ENCODE measurements at places on chromosomes 11 and 22.

GRCh38 chr11:91813263-91813662, 411.4 kb upstream of the FAT3 start:
- DNase-seq: no peak

- no peak for DNase-seq
Measured at GRCh38 chr11:132264616-132265015, 894.2 kb downstream of the NTM start.

DNA sequence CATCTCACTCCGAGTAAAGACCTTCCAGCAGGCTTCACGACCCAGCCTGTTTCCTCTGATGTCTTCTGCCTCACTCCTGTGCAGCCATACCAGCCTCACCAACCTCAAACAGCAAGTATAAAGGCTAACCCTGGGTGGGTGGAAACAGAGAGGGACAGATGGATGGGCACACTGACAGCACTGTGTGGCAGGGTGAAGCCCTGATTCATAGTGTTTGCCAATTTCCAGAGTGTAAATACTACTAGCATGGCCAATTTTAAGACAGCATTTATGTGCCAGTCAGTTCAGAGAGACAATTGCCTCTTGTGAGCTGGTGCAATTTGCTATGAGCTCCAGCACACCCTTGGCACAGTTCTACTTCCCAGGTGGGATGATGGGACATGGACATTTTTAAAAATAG, 21.5 kb downstream of the TST start:
- no peak for DNase-seq

DNA sequence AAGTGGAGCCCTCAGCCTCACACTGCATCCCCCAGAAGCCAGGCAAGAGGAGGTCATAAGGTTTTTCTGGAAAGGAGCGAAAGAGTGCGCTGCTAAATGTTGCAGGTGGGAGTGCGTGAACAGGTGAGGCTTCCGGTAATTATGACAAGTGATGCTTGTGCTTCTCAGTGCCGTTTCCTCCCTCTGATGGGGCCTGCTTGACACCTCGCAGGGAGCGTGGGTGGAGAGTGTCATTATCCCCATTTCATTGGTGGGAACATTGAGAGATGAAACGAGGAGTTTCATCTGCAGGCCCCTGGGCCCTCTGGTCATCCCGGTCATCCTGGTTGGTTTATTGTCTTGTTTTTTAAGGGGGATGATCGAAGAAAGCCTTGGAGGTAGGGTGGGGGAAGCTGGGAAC, 57.5 kb downstream of the BCR start:
- no peak for DNase-seq

GRCh38 chr11:132055296-132055695, 684.9 kb downstream of the NTM start:
- no peak for DNase-seq

DNA sequence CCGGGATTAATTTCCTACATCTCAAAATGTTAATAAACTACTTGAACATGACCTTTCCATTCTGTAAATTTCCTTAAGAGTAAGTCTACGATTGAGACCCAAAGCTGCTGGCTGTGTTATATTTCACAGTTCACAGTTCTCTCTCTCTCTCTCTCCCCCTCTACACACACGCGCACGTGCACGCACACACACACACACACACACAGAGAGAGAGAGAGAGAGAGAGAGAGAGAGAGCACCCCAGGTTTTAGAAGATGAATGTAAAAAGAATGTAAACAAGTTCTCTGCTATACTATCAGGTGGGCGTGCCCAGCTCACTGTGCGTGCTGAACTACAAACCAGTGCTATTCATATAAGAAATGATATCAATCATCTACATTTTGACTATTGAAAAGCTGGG, 3.3 kb downstream of the BDNF start:
- DNase-seq: no peak

DNA sequence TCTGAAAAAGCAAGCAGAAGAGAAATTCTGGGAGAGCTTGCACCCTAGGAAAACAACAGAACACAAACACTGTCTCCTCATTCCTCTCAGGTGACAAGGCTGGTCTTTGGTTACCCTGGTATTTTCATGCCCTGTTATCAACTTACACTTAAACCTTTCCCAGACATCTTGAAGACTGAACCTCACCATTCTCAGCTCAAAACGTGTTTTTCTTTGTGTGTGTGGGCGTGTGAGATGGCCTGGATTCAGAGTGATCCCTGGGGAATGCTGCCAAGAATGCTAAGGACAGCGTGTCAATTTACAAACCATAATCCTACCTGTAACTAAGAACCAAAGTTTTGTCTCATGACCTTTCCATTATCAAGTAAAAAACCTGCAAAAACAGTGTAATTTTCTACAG, 33.3 kb downstream of the ELF5 start:
- no peak for DNase-seq

- no peak for DNase-seq
Measured at GRCh38 chr22:23219822-23220484, 39.6 kb downstream of the BCR start.

DNA sequence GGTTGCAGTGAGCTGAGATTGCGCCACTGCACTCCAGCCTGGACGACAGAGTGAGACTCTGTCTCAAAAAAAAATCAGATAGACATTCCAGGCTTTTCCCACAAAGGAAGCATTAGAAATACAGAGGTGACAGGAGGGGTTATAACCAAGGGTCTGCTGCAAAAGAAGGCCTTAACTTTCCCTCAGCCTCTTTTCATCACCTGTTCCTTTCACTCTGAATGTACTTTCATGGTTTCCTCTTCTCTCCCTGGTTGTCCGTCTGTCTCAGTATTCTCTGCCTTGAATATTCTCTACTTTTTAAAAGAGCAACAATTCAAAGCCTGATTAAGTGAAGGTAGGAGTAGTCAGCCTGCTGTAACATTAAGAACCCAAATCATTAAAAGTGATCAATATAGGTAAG, 50.2 kb downstream of the CELF1 start:
- DNase-seq: no peak

DNA sequence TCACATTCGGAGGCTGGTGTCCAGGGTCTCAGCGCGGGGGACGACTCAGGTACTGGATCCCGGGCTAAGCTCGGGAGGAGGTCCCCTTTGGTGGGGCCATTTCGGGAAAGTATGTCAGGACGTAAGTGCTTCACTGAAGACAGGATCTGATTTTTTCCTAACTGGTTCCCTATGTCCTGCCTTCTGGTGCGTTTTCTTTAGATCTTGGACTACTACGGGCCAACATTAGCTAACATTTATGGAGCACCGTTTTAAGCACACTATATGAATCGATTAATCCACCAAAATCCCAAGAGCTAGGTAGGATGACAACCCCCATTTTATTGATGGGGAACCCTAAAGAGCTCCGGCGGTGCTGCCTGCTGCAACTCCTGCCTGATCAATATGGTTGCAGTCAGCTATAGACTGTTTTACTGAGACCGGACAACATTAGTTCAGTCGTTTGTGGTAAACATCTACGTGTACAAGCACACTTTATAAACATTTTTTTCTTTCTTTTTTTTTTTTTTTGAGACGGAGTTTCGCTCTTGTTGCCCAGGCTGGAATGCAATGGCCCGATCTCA, 17.0 kb upstream of the WDR74 start:
- DNase-seq: no peak

DNA sequence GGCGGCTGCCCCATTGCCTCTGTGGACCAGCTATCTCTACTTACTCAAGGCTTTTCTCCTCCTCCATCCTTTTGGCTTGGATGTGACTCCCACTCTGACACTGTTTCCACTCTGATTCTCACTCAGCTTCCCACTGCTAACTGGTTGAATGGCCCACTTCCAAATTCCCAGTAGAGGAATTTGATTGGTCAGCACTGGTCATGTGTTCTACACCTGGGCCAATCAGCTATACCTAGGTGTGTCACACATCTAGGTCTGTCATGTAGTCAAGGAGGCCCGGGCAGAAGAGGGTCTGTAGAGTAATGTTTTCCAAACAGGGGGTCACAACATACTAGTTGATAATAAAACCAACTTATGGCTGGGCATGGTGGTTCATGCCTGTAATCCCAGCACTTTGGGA, 53.3 kb downstream of the TPBGL start:
- no peak for DNase-seq

DNA sequence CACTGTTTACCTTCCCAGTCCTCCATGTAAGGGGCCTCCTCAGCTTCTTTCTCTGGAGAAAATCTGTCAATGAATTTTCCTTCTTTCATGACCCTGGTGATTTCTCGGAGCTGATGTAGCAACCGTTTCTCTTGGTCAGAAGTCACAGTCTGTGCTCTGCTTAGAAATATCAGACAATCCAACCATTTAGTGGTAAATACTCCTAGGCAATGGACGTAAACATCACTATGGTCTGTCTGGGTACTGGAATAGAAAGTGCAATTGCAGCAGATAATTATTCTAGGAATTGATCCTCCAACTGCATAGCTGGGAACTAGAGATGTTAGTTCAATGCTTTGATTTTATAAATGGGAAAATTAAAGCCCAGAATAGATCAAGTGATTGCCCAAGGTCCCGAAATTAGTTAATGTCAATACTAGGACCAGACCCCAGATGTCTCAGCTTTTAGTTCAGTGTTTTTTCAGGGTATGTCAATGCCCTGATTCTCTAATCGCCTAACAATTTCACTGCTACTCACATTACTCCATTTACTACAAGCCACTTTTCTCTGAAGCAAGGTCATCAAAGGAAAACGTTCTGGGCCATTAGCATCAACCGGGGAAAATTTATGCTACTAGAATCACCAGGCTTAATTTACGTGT, 42.1 kb downstream of the RIC3 start:
- no peak for DNase-seq

DNA sequence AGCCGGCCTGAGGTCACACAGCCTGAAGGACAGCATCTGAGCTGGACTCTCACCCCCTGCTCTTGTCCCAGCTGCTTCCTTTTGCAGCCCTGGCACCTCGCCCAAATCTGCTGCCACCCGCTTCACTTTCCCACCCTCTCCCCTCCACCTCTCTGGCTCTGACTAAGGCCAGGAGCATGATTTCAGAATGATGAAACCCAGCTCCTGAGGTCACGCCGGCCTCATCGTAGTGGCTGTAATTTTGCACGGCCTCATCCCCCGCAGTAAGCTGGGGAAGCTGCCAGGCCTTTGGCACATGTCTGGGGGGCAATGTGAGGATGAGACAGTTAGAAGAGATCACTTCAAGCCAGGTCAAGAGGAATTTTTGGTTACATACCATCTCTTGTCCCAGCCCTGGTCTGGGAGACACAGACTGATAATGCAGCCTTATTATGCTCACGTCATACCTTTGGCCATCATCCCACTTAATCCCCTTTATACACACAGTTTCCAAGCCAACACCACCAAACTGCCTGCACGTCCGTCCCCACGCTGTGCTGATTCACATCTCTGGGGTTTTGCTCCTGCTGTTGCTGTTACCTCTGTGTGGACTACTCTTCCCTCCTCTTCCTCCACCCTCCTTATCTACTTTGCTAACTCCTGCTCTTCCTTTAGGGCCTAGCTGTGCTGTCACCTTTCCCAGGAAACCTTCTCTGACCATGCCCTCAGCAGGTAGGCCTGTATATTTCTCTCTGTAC, 58.1 kb downstream of the CHRDL2 start:
- DNase-seq: peak; percentile 4

DNA sequence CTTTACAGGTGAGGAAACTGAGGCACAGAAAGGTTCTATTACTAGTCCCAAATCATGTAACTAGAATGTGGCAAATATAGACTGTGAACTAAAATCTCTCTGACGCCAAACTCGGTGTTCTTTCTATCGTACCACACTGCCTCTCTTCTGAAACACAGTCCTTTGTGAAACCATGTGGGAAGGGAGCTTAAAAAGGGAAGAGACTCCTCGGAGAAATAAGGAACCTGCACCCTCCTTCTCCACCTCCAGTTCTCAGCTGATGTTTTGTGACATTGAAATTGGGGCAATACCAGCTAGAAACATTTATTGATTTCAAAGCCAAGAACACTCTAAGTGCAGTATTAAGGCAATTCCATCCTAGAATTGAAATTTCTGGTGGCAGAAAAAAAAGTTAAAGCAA, 76.4 kb upstream of the DRD2 start:
- no peak for DNase-seq

DNA sequence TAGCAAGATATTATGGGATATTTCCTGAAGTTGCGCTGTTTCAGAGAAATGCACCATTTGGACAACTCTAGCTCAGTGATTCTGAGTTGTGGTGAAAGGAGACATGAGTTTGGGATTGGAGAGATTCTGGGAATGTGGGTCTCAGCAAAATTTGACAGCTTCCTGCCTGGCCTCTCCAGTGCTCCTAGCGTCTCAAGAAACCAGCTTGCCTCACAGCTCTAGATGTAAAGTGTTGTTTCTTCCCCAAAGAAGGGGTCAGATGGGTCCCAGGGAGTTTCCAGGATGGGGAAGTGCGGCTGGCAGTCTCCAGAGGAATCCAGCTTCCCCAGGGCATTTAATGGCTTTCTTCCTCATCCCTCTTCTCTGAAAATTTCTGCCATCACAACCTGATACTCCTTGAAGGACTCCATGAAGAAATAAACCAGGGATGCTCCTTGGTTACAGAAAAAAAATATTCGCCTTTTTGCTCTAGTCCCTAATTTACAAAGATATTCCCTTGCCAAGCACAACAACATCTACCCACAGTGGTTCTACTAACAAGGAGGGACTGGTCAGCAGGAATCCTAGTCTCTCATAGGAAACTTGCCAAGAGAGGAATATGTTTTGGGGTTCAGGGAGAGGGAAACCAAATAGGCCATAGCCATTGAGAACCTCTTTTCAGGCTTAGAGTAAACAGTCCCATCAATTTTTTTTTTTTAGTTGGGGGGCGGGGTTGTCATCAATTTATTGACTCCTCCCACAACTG, 185.4 kb upstream of the E2F8 start:
- DNase-seq: no peak

GRCh38 chr11:29780756-29781155, 236.1 kb downstream of the KCNA4 start:
- no peak for DNase-seq

- DNase-seq: no peak
Measured at GRCh38 chr11:765025-765801, 12.1 kb downstream of the GATD1 start.

GRCh38 chr11:19929147-19929546, 216.5 kb downstream of the NAV2 start:
- no peak for DNase-seq

GRCh38 chr11:34064291-34064690, 12.8 kb downstream of the CAPRIN1 start:
- no peak for DNase-seq

DNA sequence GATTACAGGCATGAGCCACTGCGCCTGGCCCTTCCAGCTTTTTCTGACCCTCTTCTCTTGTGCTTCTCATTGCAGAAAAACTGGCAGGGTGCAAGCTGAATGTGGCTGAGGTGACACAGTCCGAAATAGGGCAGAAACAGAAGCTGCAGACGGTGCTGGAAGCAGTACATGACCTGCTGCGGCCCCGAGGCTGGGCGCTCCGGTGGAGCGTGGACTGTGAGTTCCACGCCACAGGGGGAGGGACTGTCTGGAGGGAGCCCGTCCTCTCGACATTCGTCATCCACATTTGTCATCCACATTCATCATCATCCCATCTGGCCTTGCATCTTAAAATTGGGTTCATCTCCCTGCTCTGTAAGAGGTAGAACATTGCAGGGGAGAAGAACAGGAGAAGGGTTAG, 49.3 kb upstream of the PARVG start:
- DNase-seq: no peak
